ENCODE measurements at places on chromosomes 12 and 14. TPM values are rescaled to one million over a fixed set of nuclear protein-coding genes. Genes with fewer than 3 reads are reported as not detected.

RNF212B gene
- total RNA-seq: not detected

DNA sequence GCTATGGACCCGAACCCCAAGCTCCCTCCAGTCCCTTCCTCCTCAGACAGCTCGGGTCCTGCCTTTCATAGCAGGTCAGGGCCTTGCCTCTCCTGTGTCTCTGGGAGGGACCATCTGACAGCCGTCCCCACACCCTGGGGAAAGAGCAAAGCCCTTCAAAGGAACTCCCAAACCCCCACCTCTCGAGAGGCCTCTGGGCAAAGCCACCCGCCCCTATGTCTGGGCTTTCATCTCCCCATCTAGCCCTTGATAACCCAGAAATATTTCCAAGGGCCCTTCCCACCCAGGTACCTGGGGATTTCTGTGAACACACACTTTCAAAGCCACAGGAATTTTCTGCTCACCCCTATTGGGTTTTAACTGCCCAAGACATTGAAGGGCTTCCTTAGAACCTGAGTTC, 32.1 kb downstream of the SNRNP35 start:
- DNase-seq: no peak

DNA sequence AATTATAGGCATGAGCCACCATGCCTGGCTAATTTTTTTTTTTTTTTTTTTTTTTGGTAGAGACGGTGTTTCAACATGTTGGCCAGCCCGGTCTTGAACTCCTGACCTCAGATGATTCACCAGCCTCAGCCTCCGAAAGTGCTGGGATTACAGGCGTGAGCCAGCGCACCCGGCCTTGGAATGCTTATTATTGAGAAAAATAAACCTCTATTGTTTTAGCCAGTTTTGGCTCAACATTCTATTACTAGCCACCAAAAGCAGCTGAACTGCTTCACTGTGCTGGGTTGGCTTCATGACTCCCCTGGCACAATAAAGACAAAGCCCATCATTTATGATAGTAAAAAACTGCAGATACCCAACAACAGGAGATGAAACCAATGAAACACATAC, 93.5 kb upstream of the CEP83 start:
- no peak for DNase-seq

DNA sequence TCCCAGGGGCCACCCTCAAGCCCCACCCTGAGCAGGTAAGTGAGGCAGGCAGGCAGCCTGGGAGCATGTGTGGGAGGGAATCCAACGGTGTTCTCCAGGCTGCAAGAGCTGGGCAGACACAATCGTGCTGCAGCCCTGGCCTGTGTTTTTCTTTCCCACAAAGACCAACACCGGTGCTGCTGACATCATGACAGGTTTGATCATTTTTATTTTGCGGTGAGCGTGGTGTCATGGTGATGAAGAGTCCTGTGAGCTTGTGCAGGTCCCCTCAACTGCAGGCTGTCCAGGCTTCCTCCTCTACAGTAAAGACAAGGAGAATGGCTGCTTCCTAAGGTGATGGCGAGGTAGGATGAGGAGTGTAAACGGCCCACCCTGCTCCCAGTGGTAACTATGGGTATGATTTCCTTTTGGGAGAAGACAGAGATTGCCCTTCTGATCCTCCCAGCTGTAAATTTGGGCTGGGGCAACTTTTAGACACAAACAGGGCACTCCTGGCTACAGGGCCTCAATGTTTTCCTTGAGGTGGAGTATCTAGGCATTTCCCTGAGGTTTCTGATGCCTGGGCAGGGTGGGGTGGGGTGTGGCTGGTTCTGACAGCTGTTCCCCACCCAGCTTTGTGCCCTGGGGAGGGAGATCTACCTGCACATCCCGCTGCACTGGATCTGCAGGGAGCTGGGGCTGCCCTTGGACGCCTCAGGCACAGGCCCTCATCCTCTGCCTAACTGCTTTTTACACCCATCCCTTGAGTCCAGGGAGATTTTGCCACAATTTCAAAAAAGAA, 109.1 kb downstream of the VCPKMT start:
- no peak for DNase-seq

SRRM4 gene
- total RNA-seq: not detected

PZP gene
- total RNA-seq: not detected
